ENCODE measurements at places on chromosomes 5 and 9.

- DNase-seq, result peak; percentile 16
Measured at GRCh38 chr5:146560205-146560812, 44.3 kb upstream of the GPR151 start.

GRCh38 chr5:100731768-100732167, 171.3 kb downstream of the ST8SIA4 start:
- no peak for DNase-seq

- no peak for DNase-seq
Measured at GRCh38 chr5:2433086-2433485, 318.4 kb downstream of the IRX2 start.

- no peak for DNase-seq
Measured at GRCh38 chr5:137567226-137567625, 68.1 kb upstream of the SPOCK1 start.

GRCh38 chr9:133971981-133972941, 19.9 kb downstream of the VAV2 start:
- DNase-seq, result no peak

DNA sequence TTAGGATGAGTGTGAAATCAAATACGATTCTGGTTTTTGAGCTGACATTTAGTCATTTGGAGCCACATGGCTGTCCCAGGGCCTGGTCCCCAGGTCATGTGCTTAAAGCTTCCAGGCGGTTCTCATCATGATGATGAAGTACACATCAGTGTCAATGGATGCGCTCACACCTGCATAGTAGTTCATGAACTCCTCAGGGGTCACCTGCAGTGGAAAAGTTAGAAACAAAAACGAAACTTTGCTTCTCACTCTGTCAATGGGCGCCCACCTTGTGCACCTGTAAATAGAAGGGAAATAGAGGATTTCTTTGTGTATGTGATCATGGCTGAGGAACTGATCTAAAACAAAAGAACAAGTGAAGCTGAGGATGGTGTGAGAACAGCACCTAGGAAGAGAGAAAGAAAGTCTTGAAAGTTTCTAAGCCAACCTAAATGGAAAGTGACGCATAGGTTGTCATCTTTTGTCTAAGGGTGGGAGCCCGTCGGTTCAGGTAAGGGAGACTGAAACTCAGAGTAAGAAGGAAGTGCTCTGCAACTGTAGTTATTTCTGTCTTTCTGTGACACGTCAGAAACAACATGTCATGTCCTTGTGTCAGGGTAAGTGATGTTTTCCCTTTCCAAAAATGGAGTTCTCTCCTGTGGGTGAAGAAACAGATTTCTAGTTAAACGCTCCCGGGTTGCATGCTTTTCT, 33.8 kb downstream of the CAPSL start:
- no peak for DNase-seq

DNA sequence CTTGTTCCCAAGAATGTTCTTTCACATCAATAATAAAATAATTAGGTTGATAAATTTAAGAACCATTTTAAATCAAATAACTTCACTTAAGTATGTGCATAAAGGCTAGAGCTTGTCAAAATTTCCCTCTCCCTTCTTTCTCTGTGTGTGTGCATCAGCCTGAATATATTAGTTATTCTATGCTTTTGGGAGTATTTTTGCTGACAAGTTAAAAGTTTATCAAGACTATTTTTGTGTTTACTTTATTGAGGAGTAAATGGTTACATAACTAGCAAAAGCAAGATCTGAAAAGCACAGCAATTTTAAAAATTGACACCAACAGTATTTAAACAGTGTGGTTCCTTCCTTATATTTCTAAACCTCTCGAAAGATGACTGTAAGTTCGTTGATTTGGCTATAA, 261.7 kb downstream of the ISL1 start:
- DNase-seq, result no peak

GRCh38 chr5:174281855-174282254, 236.3 kb downstream of the NSG2 start:
- DNase-seq, result no peak

DNA sequence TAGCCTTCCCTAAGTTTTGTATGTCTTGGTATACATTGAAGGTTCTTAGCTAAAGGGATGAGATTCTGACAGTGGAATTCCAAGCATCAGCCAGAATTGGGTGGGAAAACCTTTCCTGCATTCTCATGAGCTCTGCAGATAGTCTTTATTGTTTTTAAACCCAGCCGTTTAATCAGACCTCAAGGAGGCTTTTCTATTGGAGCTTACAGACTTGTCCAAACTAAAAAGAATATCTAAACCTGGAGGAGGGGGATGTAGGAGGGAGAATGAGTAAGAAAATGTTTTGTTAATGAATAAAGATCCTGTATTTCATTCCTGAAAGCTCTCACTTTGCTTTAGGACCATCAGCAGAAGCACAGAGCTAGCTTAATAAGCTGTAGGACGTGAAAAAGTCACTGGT, 41.7 kb downstream of the EBF1 start:
- no peak for DNase-seq

- DNase-seq, result no peak
Measured at GRCh38 chr5:55572020-55572419, 37.3 kb upstream of the PLPP1 start.

GRCh38 chr5:6419340-6419852, 29.3 kb upstream of the UBE2QL1 start:
- DNase-seq, result peak; percentile 32

DNA sequence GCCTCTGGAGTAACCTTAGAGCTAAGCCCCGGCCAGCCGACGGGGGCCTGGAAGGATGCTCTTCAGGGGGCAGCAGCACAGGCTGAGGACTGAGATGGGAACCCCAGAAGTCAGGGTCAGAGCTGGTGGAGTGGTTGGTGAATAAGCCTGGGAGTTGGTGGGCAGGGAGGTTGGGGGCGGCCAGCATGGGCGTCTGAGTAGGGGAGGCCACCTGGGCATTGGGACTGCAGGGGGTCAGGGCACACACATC, 14.4 kb downstream of the NINJ1 start:
- DNase-seq, result no peak

- DNase-seq, result peak; percentile 31
Measured at GRCh38 chr5:41636605-41637004, 126.2 kb upstream of the PLCXD3 start.

GRCh38 chr9:385818-386398, 171.2 kb downstream of the DOCK8 start:
- DNase-seq, result peak; percentile 39

- DNase-seq, result no peak
Measured at GRCh38 chr5:145316282-145316681, 518.9 kb downstream of the PRELID2 start.

DNA sequence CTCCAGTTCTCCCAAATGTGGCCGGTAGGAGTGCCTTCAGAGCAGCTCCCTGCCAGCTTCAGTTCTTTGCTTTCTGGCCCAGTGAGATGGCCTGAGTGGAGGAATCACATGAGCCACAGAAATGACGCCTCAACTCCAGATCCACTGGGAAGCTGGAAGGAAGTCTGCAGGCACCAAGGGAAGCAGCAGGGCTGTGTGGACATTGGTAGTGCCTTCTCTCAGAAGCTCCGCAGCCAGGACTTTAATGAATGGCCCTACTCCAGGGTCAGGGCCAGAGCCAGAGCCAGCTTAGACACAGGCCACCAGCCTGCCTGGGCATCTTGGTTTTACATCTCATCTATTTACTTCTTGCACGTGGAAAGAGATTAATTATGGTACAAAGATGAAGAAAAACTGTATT, 12.0 kb upstream of the PSMB7 start:
- DNase-seq, result no peak

- DNase-seq, result no peak
Measured at GRCh38 chr9:133071484-133072150, 9.8 kb downstream of the CEL start.

GRCh38 chr5:59569608-59570334, 323.8 kb downstream of the PDE4D start:
- no peak for DNase-seq

DNA sequence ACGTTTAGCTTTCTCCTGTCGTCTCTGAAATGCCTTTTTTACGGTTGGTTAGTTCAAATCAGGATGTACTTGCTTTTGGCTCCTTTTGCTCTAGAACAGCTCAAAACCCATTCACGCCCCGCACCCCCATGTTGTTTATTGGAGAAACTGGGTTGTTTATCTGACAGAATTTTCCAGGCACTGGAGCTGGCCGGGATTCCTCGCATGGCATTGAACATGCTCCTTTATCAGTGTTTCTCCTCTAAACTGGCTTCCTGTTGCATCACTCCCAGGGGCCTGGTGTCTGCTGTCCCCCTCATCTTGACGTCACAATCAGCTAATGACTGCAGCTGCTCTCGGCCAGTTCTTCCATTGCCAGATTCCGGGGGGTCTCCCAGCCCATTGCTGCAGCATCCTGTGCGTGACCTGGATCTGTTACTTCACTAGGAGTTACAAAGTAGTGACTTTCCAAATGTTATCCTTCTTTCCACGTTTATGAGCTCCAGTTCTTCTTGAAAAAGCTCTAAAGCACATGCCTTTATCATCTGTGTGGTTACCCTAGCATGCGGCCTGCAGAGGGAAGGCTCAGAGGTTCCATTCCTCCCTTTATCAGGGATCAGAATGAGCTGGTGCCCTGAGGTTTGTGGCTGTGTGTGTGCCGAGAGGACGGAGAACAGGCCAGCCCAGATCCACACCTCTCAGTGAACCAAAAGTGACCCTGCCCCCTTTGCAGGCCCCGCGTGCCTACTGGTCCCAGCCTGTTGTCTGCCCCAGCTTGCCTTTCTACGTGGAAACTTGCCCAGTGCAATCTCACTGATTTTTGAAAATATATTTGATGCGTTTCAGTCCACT, 27.5 kb downstream of the FAM163B start:
- DNase-seq, result no peak

DNA sequence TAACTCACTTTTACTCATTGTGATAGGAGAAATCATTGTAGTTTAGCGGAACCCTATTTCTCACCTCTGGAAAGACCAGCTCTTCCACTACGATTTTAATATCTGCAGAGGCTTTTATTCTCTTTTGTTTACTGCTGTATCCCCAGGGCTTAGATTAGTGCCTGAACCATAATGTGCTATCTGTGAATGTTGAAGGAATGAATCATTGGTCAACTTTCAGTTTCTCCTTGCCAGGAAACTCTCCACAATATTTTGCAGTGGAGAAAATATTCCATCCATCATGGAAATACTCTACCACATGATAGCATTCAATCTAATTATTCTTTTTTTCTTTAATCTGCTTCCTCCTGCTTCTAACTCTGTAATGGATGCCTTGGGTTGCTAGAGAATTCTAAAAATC, 263.5 kb upstream of the PTPRD start:
- no peak for DNase-seq

GRCh38 chr9:74245866-74246497, 251.2 kb upstream of the RORB start:
- DNase-seq, result no peak

- no peak for DNase-seq
Measured at GRCh38 chr5:146580237-146580636, 64.2 kb upstream of the GPR151 start.

DNA sequence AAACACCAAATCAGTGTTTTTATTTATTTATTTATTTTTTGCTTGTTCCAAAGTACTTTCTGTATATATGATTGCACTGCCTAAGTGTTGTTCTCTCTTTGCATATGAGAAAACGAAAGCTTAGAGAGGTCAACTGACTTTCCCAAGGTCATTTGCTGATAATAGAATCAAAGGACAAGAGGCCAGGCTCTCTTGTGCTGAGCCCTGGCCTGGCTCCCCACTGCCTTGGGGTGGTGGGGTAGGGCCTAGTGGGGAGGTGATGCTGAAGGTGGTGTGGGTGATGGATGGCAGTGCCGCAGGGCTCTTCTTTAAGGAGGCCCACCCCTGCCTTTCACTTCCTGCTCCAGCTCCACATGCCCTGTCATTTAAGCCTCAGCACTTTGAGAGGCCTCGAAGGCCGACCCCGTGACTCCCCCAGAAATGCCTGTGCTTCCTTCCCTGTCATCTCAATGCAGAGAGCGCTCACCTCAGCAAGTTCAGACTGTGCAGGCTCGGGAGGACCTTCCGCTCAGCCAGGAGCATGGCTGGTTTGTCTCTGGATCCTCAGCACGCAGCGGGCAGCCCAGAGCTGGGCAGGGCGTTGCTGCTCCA, 59.5 kb downstream of the SMIM23 start:
- no peak for DNase-seq

Data from HFFc6 (cell line).